ENCODE measurements at places on chromosomes 2 and 18. TPM values are rescaled to one million over a fixed set of nuclear protein-coding genes. Genes with fewer than 3 reads are reported as not detected.

Gene CYP1B1
- 115 TPM for total RNA-seq

GRCh38 chr2:229572507-229573271 lies 141.7 kb downstream of the DNER start:
- H3K4me3 ChIP-seq = no peak overlapping the region
- H3K27me3 ChIP-seq = no peaks in the 10 kb centered on the region
- H3K4me1 ChIP-seq = no peaks in the 10 kb centered on the region

- no peaks in the 10 kb centered on the region for H3K36me3 ChIP-seq
- DNase-seq = no peak
- H3K27me3 ChIP-seq = no peaks in the 10 kb centered on the region
- no peaks in the 10 kb centered on the region for H3K4me1 ChIP-seq
These were observed 1256.7 kb upstream of the NRXN1 start for GRCh38 chr2:52288596-52288995.

- H3K4me1 ChIP-seq = no peaks in the 10 kb centered on the region
- H3K27ac ChIP-seq = no peak overlapping the region
- no peak overlapping the region for H3K4me3 ChIP-seq
- DNase-seq = no peak
- no peaks in the 10 kb centered on the region for H3K27me3 ChIP-seq
- H3K36me3 ChIP-seq = no peaks in the 10 kb centered on the region
These were observed 93.6 kb downstream of the OSR1 start for GRCh38 chr2:19264852-19265251.

DNA sequence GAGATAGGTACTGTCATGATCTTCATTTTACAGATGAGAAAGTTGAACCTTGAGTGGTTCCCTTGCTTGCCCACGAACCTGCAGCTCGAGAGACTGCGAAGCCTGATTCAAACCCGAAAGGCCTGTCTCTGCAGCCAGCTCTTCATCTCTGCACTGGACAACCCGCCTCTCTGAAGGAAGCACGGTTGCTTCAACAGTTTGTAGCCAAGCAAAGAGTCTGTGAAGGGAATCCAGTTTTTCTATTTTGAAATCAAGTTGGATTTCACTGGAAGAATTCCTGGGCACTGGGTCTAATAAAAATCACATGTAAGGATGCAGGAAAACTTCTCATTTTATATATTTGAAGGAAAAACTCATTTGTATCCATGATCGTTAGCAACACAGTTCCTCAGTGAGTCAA lies 21.3 kb upstream of the ICOS start:
- H3K36me3 ChIP-seq = no peaks in the 10 kb centered on the region
- H3K27ac ChIP-seq = no peak overlapping the region
- no peak for DNase-seq
- H3K27me3 ChIP-seq = no peaks in the 10 kb centered on the region
- H3K4me1 ChIP-seq = peaks cover 2% of the 10 kb centered on the region
- no peak overlapping the region for H3K4me3 ChIP-seq
